Activated CD8-positive, alpha-beta memory T cell treated with anti-CD3 and anti-CD28 coated beads for 4 hours (primary cell): ENCODE measurements at places on chromosomes 2 and 18.

DNA sequence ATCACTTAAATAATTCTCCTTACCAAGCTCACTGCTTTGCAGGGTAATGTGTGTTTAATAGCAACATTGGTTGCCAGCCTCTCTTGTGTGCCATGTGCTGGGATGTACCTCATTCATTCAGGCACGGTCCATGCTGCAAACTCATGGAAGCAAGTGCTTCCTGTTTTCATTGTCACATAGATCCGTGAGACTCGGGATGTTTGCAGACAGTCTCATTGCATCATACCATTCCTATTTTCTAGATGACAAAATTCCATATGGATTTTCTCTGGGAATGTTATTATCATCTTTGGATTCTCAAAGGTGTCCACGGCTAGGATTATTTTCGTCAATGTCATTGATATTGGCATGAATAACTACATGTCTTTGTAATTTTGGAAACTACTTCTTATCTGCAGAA is 60.0 kb upstream of the HDAC4 start:
- no peak for DNase-seq

- DNase-seq, result no peak
These were observed 2.5 kb downstream of the MRPL35 start for GRCh38 chr2:86201671-86202335.

- no peak for DNase-seq
These were observed 93.6 kb upstream of the FAM117B start for GRCh38 chr2:202541137-202541536.

GRCh38 chr2:46277431-46278190 is 19.6 kb upstream of the EPAS1 start:
- DNase-seq, result no peak

- DNase-seq, result no peak
These were observed 41.1 kb upstream of the GALNT5 start for GRCh38 chr2:157216286-157216965.

DNA sequence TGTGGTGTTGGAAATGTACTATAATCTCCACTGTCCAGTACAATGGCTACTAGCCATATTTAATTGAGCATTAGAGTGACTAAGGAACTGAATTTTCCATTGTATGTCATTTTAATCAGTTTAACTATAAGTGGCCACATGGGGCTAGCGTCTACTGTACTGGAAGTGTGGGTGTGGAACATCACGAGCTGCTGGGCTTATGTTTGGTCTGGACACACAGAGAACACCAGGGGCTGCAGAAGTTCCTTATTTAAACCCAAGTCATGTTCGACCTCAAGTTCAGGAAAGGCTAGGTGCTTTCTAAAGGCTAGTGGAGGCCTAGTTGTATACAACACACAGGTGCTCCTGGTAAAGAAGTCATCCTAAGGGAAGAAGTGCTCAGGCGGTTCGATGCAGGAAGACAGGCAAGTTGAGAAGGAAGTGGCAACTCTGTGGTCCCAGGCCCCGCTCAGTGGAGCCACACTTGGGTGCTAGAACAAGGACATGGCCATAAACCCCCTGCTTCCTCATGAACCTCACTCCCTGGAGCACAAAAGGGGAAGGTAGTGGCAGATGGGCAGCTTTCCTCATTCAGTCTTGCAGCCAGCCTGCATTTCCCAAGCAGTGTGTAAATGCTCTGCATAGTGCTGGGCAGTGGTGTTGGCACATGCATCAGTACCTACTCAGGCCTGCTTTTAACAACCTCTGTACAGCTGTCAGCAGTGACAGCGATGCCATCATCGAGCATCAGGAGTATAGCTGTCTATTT is 13.3 kb downstream of the LGALSL start:
- DNase-seq, result no peak

- DNase-seq, result no peak
These were observed 219.6 kb downstream of the CD226 start for GRCh38 chr18:69727912-69728572.

DNA sequence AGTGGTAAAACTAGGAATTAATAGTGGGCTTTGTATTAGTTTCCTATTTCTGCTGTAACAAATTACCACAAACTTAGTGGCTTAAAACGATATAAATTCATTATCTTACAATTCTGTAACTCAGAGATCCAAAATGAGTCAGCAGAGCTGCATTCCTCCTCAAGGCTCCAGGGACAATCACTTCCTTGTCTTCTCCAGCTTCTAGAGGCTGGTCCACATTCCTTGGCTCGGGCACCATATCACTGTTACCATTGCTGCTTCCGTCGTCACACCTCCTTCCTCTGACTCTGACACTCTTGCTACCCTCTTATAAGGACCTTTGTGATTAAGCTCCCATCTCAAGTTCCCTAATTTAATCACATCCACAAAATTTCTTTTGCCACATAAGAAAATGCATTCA is 567.8 kb upstream of the KLHL29 start:
- DNase-seq, result no peak

GRCh38 chr2:38038682-38039081 is 37.3 kb downstream of the CYP1B1 start:
- DNase-seq, result no peak

DNA sequence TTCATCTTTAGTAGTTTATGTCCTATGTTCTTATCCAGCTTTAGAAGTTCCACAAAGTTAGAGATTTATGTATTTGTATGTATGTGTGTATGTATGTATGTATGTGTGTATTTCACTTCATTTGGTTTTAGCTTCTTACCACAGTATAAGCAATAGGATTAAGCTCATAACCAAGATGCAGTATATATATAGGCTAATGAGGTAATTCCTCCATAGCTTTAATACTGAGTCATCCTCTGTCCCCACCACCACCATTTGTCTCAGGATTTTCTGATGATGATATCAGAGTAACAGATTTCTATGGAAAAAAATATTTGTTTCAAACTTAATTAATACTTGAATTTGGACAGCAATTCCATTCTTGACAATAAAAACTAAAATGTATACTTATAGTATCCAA is 159.2 kb downstream of the SOX11 start:
- DNase-seq, result no peak

GRCh38 chr18:22977847-22978701 is 44.9 kb downstream of the RBBP8 start:
- DNase-seq, result no peak

DNA sequence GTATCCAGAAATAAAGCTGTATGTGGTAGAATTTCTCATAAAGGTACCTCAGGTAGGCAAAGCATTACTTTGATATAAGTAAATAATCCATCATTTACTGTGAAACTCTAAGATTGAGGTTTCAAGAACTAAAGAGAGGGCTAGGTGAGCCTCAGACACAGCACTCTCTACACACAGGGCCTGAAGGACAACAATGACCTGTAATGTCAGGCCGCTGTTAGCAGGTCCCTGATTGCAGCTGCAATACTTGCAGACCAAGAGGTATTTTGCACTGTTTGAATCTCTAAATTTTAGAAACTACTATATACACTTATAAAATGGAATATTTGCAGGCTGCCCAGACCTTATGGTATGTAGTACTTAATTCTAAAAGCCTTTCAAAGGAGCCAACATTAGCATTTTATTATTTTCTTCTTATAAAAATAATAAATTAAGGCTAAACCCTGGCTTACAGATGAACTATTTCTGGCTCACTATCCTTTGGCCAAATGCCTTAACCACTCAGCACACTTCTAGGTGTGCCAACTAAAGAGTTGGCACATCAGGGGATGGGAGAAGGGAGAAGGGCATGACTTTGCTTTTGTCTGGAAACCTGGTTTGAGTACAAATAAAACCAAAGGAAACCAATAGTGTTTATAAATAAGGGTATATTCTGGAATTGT is 66.7 kb upstream of the SLC39A10 start:
- no peak for DNase-seq

- DNase-seq, result no peak
These were observed 81.8 kb upstream of the HPCAL1 start for GRCh38 chr2:10220902-10221391.

GRCh38 chr2:71939588-71940535 is 207.8 kb downstream of the CYP26B1 start:
- no peak for DNase-seq

- no peak for DNase-seq
These were observed 91.5 kb downstream of the ALK start for GRCh38 chr2:29829841-29830240.

GRCh38 chr2:160423126-160423525 is 70.5 kb downstream of the RBMS1 start:
- no peak for DNase-seq

DNA sequence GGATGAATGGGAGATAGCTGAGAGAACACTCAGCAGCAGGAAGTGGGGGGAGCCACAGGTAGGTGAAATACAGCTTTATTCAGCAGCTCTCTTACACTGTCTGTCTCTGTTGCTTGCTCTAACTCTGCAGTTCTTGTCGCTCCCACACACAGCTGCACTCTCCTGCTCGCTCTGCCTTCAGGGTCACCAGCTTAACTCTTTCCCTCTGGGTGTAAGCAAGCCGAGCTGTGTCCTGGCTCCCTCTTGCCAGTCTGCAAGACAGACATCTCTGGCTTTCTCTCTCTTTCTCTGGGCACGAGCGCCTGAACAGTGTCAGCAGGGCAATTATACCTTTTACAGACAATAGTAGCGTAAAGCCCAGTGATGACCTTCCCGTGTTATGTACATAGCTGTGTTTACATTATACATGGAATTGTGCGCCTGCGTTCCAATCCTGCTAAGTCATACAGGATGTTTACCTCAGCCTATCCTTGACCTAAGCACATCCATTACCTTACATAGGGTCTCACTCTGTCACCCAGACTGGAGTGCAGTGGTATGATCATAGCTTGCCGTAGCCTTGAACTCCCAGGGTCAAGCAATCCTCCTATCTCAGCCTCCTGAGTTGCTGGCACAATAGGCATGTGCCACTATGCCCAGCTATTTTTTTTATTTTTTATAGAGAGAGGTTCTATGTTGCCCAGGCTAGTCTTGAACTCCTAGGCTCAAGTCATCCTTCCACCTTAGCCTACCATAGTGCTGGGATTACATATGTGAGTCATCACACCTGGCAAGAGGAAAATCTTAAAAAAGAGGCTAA is 57.8 kb upstream of the CHN1 start:
- DNase-seq, result no peak

- no peak for DNase-seq
These were observed 298.4 kb downstream of the LPIN1 start for GRCh38 chr2:12044857-12045256.

DNA sequence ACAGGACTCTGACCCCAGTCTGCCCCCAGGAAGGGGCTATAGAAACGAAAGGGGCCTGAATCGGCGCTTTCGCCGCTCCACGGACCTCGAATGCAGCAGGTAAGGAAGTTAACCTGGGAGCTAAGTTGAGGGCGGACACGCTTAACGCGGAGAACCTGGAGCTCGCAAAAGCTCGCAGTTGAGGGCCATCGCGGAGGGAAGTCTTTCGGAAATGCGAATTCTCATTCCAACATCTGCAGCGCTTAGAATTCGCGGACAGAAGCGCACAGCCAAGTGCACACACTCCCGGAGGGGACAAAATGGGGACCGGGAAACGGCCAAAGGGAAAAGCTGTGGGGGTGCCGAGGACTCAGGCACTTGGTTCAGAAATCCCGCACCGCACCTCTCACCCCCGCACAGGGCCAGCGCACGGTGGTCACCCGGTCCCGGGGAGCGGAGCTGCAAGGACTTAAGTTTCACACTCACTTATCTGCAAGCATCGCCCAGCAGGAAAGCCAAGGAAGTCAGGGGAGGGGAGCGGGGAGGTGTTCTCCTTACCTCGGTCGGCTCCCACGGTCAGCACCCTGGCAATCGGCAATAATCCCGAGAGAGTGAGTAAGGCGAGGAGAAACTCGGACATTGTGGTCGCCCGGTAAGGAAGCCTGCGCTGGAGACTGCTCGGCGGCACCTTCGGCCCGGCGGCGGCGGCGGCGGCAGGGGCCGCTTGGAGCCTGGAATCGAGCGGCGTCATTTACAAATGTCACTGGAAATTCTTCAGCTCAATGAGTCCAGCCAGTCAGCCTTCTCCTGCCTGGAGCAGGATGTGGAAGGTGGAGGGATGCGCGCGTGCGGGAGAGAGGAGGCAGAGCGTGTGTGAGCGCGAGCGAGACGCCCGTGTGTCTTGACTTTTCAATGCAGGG is 456 bp downstream of the LRP1B start:
- no peak for DNase-seq

GRCh38 chr2:119713819-119714490 is 35.0 kb downstream of the TMEM177 start:
- no peak for DNase-seq

- no peak for DNase-seq
These were observed 184.8 kb upstream of the KLHL29 start for GRCh38 chr2:23200068-23200786.

DNA sequence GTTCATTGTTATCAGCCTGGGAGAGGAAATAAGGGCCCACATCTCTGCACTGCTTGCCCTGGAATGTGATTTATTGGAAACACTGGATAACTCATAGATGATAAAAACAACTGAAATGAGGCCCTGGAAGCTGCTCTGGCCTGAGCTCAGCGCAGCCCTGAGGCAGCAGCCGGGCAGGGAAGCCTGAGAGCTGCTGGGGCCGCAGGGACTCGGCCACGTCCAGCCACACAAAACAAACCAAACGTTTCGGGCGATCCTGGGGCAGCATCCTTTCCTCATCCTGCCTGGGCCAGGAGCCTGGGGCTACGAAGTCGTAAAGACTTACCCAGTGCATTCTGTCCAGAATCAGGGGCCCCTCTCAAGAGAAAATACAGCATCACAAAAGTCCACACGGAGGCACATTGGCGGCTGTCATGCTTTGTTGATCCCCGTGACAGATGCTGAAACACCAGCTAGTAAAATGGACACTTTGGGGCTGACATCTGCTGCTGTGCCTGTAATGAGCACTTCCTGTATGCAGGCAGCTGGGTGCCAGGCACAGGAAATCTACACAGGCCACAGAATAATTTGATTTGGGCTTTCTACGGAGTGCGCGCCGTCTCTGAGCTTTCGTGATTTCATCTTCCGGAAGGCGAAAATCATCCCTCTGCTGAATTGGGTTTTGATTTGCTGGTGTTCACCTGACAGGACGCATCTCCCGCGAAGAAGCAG is 250.6 kb downstream of the EIPR1 start:
- no peak for DNase-seq

DNA sequence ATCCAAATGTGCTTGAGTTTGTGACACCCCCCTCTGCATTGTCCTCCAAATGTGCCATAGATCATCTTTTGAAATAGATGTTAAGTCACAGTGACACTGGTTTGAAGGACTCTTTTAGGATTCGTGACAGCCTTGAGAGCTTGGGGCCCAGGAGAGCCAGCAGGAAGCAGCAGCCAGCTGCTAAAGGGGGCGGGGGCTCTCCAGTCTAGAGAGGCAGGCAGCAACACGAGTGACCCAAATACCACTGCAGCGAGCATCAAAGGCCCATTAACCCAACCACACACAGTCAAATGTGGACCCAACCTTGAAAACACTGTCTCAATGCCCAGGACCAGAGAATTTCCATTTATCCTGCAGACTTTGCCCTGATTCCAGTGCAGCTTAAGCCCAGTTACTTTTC is 75.6 kb downstream of the ZBTB7C start:
- no peak for DNase-seq
